Chondrocyte (in vitro differentiated cells): ENCODE measurements at places on chromosomes 13 and 19.

- no peak for DNase-seq
Observed at GRCh38 chr19:288911-289310, 2.3 kb downstream of the PLPP2 start.

- DNase-seq: no peak
Observed at GRCh38 chr13:20401931-20402856, 123.5 kb downstream of the CRYL1 start.

DNA sequence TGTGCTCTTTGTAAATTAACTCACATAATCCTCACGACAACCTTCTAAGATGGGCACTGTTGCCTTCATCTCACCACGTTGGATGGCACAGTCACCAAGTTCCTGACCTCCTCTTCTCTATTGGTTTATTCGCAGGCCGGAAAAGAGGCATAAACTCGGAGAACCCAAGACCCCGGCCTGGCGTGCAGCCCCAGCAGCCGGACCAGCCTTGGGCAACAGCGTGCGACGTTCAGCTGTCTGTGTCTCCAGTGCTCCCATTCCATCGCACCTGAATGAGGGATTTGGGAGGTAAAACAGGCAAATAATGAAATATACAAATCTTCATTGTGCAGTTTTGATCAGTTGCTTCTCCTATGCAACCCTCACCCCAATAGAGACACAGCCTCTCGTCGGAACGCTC lies 34.5 kb upstream of the GAS6 start:
- DNase-seq: no peak

GRCh38 chr13:61128850-61129645 lies 286.6 kb downstream of the PCDH20 start:
- DNase-seq: no peak

DNA sequence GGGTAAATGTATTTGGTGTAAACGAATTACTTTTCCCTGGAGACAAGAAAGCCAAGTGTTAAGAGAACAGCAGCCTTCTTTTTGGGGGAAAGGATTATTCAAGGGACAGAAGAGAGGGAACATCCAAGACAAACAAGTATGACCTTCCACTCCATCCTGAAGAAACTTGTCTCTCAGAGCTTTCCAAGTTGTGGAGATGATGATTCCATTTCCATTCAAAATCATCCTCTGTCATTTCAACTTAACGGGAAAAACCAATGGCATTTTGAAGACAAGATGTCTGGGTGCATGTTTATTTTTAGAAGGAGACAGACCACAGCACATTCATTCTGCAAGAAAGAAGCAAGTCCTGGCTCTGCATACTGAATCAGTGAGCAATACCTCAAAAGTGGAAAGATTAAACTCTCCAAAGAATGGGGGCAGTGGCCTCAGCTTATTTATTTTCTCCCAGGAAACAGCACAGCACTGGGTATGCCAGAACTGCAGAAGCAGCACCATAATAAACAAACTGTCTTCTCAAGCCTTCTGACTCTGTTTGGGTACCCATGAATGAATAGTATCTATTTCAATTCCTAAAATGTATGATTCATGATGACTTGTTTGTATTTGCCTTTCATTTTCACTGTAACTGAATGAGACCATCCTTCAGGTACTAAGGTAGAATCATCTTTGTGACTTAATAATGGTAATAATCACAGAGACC lies 541.0 kb downstream of the RFC3 start:
- DNase-seq: no peak

DNA sequence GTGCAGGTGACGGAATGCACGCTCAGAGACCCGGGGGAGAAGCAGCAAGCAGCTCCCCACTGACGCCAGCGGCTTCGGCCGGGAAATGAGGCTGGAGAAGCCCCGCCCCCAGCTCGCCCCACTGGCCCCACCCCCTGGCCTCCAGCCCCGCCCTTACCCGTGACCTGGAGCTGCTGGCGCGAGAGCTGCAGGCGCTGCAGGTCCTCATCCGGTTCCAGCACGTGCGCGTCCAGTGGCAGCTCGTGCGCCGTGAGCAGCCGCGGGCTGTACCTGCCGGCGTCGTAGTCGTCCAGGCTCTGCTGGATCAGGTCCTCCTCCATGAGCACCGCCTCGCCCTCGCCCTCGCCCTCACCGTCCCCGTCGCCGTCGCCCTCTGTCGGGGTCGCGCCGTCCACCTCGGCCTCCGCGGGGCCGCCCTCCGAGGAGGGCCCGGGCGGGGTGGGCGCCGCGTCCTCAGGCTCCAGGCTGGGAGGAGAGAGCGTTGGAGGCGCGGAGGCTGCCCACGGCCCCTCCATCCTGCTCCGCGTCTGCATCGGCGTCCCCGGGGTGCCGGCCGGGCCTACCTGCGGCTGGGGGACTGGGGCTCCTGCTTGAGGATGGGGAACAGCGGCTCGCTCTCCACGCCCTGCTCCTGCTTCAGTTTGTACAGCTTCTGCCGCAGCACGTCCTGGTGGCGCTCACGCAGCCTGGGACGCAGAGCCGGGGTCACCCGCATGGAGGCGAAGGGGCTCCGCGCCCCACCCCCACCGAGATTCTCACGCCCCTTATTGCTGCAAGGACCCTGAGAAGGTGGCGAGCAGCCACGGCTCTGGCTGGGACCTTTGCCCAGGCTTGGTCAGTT lies 6.4 kb upstream of the TBXA2R start:
- DNase-seq: peak; percentile 92

- DNase-seq: no peak
Observed at GRCh38 chr13:42549552-42549936, 24.4 kb upstream of the TNFSF11 start.

DNA sequence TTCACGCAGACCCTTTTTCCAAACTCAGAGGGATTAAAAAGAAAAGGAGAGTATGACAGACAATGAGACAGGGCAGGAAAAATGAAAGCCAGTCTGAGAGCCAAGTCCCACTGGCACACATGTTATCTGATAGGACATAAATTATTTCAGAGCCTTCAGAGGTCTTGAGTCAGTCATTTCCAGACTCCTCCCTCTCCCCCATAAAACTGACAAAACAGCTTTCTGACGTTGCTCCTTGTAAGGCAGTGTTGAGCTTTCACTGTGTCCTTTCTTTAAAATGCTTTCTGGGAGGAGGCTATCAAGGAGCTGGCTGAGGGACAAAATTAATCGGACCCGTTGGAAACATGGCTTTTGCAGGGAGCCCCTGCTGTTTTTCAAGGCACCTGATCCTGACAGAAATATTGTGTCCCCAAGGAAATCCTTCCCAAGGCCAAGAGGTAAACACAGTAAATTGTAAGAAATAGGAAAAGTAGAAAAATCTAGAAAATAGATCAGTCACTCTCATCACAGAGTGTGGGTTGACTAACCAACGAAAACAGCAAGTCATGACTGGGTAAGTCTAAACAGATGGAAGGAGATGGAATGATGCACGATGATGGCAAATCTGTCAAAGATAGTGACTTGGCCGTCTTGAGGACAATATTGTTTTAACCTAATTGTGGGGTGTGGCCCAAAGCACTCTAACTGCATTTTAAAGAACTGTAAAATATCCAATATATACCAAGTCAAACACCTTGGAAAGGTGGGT lies 89.7 kb downstream of the DCT start:
- no peak for DNase-seq

DNA sequence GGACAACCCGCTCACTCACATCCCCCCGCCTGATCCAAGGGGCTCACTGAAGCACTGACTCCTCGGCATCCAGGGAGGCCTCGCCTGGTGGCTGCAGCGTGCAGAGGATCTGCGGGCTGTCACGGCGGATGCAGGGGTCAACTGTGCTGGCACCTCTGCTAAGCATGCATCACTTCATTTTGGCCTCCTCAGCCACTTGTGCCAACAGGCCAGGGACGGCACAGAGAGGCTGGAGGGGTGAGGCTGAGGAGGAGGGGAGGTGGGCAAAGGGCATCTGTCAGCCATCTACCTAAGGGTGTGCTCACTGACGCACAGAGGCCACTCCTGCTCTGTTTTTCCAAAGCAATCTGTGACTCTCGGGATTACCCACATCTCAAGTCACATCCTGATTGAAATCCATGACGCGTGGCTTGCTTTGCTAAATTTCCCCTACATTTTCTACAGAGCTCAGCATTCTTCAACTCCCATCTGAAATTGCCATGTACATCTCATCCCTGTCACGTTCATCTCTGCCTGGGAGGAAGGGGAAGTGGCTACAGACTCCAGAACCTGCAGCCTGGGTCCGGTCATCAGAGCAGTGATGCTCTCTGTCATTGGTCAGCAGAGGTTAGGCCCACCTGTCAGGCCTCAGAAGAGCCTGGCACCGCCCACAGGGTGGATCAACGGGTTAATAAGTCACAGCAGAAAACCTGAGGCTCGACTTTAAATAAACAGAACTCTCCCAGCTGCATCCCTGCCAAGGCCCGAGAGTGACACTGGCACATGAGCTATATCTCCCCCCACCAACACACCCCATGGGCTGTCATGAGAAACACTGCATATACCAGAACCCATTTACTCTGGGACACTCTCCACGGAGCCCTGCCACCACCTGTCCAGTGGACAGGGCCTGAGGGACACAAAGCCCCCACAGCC lies 17.6 kb downstream of the ELL start:
- no peak for DNase-seq

- DNase-seq: no peak
Observed at GRCh38 chr13:34464011-34464410, 478.1 kb upstream of the NBEA start.

GRCh38 chr19:4518345-4519171 lies at the start of gene PLIN4:
PLIN4 (minus strand) TSS chr19:4518486; CDS start chr19:4518272, 214 bp downstream.
- peak; percentile 83 for DNase-seq

DNA sequence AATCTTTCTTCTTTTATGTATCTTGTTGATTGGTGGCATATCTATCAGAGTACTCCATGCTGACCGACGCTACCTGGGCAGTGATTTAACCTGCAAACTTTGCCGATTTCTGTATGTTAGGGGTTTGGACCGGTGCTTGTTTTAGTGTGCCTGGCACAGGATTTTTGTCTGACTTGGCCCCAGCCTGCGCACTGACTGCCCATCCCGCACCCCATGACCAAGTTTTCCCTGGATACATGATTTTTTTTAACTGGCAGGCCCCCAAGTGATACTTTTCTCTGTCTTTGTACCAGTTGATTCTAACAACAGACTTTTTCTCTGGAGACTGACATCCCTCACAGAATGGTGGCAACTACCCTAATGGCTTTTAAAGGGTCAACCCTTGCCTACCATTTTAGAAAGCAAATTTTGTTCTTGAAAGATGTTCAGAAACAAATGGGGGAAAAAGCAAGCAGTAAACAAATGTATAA lies 69.0 kb upstream of the C1QTNF9B start:
- DNase-seq: no peak

GRCh38 chr13:28856287-28856686 lies 36.1 kb downstream of the MTUS2 start:
- no peak for DNase-seq

DNA sequence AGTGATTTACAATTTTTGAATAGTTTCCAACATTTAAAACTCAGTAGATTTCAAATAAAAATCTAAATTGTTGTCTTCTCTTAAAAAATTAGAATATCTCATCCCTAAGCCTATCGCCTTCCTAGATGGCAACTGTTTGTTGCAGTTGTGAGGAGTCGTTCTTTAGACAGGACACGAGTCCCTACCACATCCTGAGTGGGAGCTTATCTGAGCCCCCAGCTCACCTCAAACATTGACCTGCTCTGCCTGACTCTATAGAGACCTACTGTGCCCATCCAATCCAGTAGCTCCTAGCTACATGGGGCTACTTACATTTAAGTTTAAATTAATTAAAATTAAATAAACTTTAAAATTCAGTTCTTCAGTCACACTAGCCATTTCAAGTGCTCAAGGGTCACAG lies 434.7 kb downstream of the FOXO1 start:
- no peak for DNase-seq

DNA sequence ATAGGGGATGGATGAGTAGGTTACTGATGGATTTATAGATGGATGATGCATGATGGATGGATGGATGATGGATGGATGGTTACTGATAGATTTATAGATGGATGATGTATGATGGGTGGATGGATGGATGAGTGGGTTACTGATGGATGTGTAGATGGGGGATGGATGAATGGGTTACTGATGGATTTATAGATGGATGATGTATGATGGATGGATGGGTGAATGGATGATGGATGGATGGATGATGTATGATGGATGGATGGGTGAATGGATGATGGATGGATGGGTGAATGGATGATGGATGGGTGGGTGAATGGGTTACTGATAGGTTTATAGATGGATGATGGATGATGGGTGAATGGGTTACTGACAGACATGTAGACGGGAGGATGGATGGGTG lies 6.3 kb upstream of the C2CD4C start:
- no peak for DNase-seq

DNA sequence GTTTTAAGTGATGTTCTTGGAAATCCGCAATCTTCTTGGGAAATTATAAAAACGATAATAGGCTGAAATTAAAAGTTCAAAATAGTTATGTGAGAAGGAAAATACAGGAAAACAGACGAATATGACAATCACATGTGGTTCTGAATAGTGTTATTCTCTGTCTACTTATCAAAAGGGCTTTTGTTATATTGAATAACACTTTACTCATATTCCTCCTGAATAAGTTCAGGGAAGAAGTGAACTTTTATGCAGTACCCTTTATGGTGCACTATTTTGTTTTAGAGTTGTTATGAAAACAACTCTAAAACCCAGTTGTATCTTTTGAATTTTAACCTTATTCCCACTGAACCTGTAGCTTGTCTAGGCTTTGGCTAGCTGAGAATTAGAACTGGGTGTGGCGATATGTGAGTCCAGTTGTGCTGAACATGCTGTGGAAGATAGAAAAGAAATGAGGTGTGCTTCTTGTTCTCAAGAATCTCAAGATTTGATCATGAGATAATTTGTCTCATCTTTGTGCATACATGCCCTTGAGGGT lies 384.4 kb downstream of the LMO7 start:
- DNase-seq: no peak

DNA sequence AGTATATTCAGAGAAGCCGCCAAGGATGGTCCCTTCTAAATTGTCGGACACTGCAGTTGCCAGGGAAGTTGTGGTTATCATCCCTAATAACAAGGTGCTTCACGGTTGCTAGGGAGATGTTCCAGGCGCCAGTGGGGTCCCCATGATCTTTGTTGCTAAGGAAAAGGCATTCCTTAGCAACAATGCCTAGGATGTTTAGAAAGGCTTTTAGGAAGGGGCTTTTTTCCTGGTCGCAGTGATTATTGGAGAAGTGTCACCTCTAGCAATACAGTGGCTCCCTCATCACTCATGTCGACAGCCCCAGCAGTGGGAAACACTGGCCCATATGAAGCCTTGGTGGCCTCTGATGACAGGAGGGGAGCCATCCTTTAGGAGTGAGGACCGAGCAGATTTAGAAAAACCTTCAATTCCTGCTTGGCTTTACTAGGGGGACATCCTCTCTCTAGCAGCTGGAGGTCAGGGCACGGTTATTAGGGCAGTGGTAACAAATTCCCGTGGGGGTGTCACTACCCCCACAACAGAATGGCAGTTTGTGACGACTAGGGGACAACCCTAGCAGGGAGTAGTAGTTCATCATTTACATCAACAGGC lies 6.4 kb upstream of the TMC4 start:
- no peak for DNase-seq

GRCh38 chr19:1750343-1751021 lies 2.8 kb upstream of the ONECUT3 start:
- no peak for DNase-seq

- no peak for DNase-seq
Observed at GRCh38 chr13:97548138-97548537, 114.2 kb downstream of the RAP2A start.
